Neural crest cell (in vitro differentiated cells): ENCODE measurements at places on chromosomes 12 and 14.

GRCh38 chr12:84134797-84135366 is 777.7 kb downstream of the SLC6A15 start:
- DNase-seq: no peak

- DNase-seq: no peak
Measured at GRCh38 chr12:32558903-32559302, 120.2 kb upstream of the DNM1L start.

GRCh38 chr12:43294916-43295315 is 257.1 kb downstream of the ADAMTS20 start:
- no peak for DNase-seq

DNA sequence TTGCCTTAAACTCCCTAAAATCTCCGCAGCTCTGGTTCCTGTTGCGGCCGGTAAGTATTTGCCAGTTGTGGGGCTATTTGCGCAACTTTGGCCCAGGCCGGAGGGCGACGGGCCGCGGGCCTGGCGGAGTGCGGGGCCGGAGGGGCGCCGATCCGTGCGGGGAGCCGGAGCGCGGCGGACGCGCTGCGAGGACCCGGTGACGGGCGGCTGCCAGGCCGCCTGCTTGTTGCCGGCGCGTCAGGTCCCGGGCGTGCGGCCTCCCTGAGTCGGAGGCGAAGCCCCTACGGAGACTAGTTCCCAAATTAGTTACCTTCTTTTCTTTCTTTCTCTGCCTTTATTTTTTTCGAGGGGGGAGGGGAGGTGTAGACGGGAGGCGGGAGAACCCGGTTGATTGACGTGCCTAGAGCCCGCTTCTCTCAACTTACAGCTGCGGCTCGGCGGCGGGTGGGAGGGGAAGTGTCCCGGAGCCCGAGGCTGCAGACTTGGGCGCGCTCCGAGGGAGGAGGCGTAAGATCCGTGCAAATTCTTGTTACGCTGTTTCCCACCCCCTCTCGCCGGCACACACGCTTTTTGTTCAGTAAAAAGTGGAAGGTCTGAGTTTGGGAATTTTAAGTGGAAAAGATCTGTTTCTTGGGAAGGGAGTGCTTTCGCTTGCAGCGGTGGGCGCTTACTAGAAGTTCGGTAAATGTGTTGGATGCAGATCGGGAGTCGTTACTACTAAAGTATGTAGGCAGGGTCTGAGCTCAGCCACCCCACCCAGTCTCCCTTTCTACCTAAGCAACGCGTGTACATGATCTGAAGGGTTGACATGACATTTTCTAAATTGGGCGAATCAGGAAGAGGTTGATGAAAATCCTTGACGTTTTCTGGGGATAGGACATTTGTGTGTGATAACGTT is 576 bp downstream of the ZBTB1 start:
- DNase-seq: peak; percentile 64

DNA sequence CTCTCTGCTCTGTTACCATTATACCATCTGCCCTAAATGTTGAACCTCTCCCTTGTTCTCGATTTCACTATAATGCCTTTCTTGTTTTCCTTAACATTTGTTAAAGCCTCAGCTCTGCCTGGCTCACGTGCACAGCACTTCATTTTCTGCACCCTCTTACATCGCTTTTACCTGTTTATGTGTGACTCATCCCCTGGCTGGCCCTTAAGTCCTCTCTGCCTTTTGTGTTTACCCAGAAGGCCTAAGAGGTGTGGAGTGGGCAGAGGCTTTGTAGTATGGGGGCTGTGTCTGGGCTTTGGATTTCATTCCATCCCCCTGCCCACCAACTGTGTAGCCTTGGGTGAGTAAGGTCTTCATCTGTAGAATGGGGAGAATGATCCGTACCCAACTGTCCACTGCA is 36.5 kb downstream of the UBE3B start:
- no peak for DNase-seq

DNA sequence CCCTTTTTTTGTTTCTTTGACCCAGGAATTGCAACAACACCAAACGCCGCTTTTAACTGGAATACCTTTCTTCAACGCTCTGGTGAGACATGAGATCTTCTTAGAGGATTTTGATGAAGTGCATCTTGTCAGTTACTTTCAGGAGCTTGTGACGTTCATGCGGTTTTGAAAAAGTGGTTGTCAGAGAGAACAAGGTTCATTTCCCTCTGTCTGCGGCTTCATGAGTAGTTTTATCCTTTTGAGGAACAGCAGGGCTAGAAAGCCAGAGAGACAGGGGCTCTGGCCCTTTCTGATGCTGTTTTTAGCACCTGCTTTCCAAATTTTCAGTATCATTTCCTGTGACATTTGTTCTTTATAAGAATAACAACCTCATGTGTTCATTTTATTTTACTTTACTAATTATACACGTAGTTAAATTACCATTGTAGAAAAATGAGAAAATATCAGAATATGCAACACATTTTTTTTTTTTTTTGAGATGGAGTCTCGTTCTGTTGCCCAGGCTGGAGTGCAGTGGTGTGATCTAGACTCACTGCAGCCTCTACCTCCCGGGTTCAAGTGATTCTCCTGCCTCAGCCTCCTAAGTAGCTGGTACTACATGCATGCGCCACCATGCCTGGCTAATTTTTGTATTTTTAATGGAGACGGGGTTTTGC is 61.8 kb downstream of the GLT1D1 start:
- no peak for DNase-seq

- no peak for DNase-seq
Measured at GRCh38 chr12:11130999-11131398, 3.4 kb downstream of the TAS2R30 start.

- DNase-seq: no peak
Measured at GRCh38 chr14:57139173-57139572, 129.5 kb downstream of the EXOC5 start.

DNA sequence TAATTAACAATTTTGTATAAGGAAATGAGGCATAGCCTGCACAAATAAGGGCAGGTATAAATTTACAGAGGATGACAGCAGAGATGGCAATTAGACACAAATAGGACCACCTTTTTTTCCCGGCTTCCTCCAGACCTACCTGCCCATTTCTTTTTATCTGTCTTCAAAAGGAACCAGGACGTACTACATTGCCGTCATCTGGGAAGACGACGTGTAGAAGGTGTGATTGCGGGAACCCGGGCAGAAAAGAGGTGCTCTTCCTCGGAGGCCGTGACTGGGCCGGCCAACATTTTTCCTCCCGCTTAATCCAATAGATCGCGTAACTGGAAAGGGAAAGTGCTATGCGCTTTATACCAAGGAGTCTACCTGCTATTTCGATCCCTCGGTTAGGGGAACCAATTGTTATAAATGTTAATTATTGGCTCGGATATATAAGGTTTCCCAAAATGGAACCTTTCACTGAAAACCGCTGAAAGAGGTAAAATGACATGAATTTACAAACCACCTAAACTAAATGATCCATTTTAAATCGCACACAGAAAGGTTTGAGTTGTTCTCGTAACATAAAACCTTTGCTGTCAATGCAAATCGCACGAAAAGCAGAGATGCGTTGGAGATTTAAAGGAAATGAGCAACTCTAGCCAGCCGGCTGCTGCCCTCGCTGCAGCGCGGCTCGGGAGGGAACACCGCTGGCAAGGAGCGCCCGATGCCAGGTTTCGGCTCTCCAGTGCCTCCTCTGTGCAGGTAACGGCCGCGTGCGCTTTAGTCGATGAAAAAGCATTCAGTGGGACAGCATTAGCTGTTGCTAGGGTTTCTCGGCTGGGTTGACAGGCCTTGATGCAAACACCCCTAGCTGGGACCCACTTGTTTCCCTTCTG is 2.8 kb upstream of the SIX1 start:
- no peak for DNase-seq
